ENCODE measurements at places on chromosomes 6 and 20.

DNA sequence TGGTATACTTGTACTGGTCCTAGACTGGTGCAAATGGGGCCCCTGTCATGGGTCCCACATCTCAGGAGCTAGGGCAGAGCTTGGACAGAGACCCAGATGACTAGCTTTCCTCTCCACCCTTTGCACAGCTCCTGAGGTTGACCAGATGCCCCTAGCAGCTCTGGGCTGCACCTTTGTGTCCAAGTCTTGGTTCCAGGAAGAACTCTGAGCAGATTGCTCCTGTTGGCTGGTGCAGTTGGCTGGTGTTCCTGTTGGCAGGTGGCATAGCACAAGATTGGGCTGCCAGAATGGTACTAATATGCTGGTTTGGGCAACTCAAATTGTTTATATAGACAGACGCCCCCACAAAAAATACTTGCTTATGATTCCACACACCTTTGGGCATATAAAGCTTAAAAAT is 89.4 kb upstream of the EZR start:
- DNase-seq: no peak

- DNase-seq: no peak
Observed at GRCh38 chr6:41767112-41767833, 12.4 kb downstream of the FRS3 start.

- DNase-seq: no peak
Observed at GRCh38 chr6:108179741-108180140, 13.9 kb downstream of the NR2E1 start.

DNA sequence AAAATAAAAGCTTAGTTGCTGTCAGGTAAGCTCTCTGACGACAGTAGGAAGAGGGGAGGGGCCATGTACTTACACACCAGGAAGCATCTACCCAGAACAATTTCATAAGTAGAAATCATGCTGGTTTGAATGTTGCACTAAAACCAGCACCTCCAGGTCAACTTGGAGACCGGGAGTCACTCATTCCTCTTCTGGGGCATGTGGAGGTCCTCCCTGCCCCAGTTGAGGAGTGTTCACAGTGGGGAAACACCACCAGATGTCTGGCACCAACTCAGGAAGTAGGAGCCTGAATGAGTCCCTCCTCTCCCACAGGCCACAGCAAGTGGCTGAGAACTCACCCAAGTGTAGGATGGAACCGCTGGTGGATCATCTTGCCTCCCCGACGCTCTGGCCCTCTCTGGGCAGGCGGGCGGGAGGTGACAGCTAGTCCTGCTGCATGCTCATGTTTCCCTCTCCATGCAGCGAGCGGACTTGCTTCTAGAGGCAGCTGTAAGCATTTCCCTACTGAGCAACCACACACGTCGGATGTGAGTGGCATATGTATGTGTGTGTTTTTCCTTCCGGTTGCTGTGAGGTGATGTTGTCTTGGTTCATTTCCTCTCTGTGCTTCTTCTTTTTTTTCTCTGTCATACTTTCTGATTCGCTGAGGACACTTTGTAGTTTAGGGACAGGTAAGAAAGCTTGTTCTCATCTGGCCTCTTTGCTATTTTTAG is 149.5 kb upstream of the NEDD9 start:
- DNase-seq: no peak

DNA sequence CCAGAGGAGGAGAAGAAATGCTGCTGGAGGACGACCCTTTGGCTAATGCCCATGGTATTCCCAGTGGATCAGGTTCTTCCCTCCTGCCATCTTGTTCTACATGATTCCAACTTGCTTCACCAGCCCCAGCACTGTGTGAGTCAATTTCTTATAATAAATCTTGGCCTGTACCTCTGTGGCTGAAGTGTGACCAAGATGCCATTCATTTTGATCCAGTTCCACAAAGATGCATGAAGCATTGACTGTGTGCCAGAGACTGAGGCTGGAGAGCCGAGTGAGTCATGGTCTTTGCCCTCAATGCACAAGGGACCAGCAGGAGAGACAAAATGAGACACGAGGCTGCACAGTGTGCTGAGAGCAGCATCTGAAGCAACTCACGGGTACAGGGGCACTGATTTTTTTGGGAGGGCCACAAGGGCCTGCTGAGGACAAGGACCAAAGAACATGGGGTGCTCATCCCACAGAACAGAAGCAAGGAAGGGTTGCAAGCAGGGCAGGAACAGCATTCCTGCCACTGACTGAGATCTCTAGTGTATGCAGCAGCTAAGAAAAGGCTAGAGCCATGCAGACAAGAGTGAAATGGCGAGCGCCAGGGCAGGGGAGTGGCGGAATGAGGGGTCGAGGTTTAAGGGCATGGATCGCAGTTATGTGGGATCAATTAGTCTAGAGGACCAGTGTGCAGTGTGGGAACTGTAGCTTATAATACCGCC is 207.0 kb downstream of the THBS2 start:
- DNase-seq: peak; percentile 71

- DNase-seq: peak; percentile 76
Observed at GRCh38 chr6:16964553-16965499, 137.0 kb upstream of the STMND1 start.

- DNase-seq: no peak
Observed at GRCh38 chr6:114449659-114450058, 106.8 kb upstream of the HS3ST5 start.

- no peak for DNase-seq
Observed at GRCh38 chr6:52718550-52718949, 44.7 kb downstream of the GSTA2 start.

DNA sequence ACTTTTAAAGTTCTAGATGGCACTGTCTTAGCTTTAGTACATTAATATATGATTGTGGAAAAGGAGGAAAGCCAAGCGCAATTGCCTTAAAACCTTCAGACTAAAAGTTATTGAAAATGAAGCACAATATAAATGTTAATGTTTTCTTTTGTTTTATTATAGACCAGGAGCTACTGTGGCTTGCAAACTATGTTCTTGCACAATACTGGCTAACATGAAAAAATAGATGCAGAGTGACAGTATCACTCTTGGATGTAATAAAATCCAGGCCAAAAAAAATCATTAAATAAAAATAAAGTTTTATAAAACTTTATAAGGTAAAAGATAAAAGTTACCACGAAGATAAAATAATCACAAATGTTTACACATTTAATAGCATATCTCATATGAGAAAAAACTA is 18.3 kb upstream of the PLN start:
- no peak for DNase-seq

DNA sequence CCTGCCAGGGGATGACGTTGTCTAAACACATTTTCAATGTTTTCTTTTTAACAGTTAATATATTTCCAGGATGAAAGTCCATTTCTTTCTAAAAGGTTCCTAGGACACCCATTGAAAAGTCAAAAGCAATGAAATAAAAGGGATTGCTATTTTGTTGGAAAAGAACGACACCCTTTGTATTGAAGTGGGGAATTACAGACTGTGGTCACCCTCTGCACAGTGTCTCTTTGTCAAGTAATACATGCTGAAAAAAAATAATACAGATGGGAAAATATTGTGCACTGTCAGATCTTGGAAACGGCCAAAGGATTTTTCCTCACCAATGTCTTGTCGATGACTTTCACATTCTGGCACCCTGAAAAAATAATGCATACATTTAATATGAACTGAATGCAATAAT is 56.9 kb downstream of the HAO1 start:
- DNase-seq: no peak

- DNase-seq: no peak
Observed at GRCh38 chr6:108157234-108157980, 8.4 kb upstream of the NR2E1 start.

DNA sequence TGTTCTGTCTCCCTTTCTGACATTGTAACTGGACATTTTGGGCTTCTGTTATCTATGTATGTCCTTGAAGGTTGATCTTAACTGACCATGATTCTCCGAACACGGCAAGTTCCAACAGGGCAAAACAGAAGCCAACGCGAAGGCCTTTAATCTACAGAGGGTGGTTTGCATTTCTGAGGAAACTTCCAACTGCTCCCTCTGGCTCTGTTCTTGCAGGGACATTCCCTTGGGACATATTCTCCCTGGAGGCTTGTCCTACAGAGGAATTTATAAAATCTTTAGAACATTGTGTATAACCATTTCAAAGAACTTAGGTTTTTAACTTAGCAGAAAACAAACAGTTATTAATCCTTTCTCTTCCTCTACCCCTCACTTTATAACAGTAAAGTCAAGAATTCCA is 189.0 kb upstream of the CDYL start:
- DNase-seq: no peak

All from urothelium cell line (cell line).